ENCODE measurements at places on chromosomes 11 and 22.

GRCh38 chr11:116736763-116737162, 36.0 kb downstream of the BUD13 start:
- no peak for DNase-seq

GRCh38 chr22:48840112-48840949, 987.3 kb downstream of the BRD1 start:
- no peak for DNase-seq

DNA sequence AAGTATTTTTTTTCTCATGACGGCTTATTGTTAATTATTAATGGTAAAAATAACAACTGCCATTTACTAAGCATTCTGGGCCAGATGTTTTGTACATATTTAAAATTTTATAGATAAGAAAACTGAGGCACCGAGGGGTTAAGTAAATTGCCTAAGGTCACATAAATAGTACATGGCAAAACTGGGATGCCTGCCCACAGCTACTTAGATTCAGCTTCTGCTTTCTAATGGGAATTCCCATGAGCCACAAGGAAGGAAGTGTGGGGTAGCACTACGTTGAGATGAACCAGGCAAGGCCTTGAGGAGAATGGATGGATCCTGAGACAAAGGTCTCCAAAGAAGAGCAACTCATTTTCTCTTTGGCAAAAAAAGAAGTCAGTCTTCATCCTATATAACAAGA, 11.9 kb upstream of the PHF21A start:
- DNase-seq = no peak

DNA sequence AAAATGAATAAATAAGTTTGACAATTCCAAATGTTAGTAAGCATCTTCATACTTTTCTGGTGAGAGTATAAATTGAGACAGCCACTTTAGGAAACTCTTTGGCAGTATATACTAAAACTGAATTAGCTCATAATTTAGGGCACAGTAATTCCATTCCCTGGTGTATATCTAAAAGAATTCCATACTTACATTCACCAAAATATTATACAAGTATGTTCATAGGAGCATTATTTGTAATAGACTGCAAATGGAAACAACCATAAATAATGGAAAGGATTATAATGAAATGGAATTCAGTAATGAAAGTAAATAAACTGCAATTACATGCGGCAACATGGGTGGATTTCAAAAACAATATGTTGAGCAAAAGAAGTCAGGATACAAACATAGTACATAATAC, 315.8 kb upstream of the LRRC4C start:
- DNase-seq = no peak

GRCh38 chr11:76838678-76839068, 22.0 kb upstream of the ACER3 start:
- no peak for DNase-seq

GRCh38 chr22:22802339-22802970, 85.2 kb upstream of the IGLL5 start:
- DNase-seq = no peak

GRCh38 chr11:74634537-74634936, 42.2 kb downstream of the POLD3 start:
- peak; percentile 17 for DNase-seq

DNA sequence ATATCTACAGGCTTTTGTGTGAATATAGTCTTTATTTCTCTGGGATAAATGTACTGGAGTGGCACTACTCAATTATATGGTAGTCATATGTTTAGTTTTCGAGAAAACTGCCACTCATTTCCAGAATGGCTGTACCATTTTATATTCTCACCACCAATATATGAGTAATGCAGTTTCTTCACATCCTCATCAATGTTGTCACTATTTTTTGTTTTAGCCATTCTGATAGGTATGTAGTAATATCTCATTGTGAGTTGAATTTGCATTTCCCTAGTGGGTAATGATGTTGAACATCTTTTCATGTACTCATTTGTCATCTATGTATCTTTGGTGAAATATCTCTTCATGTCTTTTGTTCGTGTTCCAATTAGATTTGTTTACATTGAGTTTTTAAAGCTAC, 18.0 kb downstream of the ACRV1 start:
- DNase-seq = no peak

- no peak for DNase-seq
Observed at GRCh38 chr11:11108026-11108425, 245.0 kb downstream of the CSNK2A3 start.

All from HuH-7.5 (cell line).